Stimulated activated CD4-positive, alpha-beta T cell treated with anti-CD3 and anti-CD28 coated beads, TNF-alpha, amount 100 ng/mL, for 24 hours (primary cell): ENCODE measurements at places on chromosomes 3 and 15.

DNA sequence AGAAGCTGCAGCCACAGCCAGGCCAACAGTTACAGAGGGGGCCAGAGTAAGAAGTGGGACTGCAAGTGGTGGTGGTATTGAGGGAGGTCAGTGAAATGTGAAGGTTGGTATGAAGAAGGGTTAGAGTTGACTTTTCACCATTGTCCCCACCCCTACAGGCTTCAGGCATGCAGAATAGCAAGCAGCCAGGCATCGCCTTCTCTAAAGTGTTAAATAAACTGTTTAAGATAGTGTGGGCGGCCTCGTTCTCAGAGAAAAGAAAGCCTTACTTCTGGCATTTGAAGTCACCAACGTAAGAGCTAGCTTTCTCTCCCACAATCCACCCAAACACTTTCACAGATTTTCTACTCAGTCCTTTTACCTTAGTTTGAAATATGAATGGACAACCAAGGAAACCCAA lies 230.0 kb upstream of the CTDSPL start:
- no peak for DNase-seq

DNA sequence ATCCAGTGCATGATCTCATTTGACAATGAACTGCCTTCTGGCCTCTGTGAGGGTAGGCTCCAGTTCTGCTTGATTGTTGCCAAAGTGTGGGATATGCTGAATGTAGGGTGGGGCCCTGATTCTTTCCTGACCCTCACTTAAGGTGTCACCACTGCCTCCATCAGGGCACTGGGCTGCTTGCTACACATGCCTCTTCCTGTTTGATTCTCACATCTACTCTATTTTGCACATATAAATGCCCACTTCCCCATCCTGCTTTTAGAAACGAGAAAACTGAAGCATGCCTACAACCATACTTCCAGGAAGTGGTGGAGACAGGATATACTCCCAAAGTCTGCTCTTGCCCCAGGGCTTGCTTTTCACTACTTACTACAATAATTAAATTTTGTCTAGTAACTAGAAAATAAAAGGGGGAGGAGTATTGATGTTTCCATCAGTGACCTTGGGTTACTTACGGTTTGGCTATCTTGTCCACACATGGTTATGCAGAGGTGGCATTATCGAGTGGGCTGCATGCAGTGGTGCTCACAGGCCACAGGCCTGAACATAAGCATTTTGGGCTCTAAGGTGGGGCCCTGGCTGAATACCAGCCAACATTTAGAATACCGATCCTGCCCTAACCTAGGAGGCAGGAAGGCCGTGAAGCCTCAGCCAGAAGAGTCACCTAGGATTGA lies 6.7 kb downstream of the ZDHHC3 start:
- DNase-seq, result no peak

DNA sequence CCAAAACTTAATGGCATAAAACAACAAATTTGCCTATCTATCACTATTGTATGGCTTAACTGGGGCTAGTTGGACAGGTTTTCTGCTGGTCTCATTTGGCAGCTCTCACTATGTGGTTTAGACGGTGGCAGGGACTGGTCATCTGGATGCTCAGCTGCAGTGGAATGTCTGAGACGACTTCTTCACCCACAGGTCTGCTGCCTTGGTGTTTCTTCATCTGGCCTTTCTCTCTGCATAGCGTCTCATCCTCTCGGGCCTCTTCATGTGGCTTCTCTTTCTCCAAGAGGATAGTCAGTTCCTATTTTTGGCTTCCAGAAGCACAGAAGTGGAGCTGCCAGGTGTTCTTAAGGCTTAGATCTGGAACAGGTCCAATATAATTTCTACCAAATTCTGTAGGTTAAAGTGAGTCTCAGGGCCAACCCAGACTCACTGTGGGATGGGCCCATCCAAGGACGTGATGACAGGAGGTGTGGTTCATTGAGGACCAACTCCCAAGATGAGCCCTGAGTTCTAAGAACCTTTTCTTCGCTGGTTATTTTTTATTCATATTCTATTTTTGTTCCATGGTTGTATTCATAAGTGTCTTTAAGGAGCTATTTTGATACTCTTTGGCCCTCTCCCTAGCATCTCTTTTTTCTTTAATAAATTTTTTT lies 18.6 kb downstream of the UBE2Q2 start:
- DNase-seq, result no peak

DNA sequence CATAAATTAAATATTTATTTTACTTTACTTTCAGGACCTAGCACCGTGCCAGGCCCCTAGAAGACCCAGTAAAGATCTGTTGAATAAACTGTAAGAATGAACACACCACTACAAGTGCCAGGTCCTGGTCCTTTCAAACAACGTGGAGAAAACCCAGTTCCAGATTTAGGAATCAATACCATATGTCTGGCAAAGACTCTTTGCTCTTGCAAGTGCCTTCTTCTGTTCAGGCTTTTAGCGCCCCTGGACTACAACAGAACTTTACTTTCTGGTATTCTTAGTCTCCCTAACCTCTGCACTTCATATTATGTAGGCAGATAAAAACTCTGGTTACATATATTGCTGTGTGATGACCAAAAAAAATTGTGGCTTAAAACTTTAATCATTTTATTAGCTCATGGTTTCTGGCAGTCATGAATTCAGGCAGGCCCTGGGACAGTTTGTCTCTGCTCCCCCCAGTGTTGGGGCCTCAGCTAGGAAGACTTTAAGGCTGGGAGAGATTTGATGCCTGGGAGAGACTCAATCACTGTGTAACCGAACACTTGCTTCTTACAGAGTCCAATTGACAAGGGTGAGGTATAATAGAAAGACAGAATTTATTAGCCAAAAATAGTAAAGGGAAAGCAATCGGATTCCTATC lies 2.9 kb upstream of the PSMA4 start:
- no peak for DNase-seq

DNA sequence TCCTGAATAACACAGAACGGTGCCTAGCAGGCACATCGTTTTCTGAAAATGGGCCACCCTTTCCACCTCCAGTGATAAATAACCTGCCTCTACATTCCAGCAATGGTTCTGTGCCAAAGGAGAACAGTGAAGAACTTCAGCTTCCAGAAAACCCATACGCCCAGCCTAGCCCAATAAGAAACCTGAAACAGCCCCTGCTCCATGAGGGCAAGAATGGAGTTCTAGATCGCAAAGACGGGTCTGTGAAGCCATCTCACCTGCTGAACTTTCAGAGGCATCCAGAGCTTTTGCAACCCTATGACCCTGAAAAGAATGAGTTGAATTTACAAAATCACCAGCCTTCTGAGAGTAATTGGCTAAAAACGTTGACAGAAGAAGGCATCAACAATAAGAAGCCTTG lies 61.9 kb downstream of the CGNL1 start:
- no peak for DNase-seq

GRCh38 chr3:127803619-127804018 lies 18.7 kb downstream of the MGLL start:
- DNase-seq, result no peak

DNA sequence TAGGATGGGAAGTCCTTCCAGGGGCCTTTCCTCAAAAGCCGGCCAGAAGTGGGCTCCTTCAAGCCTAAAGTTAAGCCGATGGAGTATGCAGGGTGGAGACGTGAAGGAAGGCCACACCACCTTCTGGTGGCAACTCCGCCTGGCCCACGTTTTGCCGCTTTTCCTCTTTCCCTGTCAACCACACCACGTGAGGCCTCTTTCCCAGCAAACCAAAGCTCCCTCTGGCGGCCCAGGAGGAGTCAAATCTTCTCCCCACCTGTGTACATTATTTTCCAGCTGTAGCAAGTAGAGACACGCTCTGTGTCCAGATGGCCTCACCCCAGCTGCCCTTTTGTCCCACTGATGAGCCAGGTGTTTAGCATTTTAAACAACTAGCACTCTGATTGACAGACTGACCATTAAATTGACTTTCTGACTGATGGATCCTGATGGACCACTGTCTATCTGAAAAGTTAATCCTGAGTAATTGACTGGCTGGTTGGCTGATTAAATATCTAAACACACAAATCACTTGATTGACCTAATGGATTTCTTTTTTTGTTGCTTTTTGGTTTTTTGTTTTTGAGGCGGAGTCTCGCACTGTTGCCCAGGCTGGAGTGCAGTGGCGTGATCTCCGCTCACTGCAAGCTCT lies 59.6 kb upstream of the ZBTB38 start:
- no peak for DNase-seq
